Airway epithelial cell (primary cell): ENCODE measurements at places on chromosomes 2 and 18. TPM values are rescaled to one million over a fixed set of nuclear protein-coding genes. Genes with fewer than 3 reads are reported as not detected.

Gene AQP12B
- not detected in 2 replicates for total RNA-seq

Gene TFPI
- 3.1 and 4.4 TPM in 2 replicates for total RNA-seq

Gene SLC40A1
- 0.79 and 0.99 TPM in 2 replicates for total RNA-seq

Gene VIL1
- total RNA-seq = not detected in 2 replicates

Gene CSRNP3
- 1.1 and 4.8 TPM in 2 replicates for total RNA-seq

Gene IHH
- not detected in 2 replicates for total RNA-seq

Gene GRHL1
- 33.9 and 50.1 TPM in 2 replicates for total RNA-seq

Gene LCLAT1
- total RNA-seq = 8.4 and 19.8 TPM in 2 replicates

Gene TMEM247
- not detected in 2 replicates for total RNA-seq
